H1 (cell line): ENCODE measurements at places on chromosomes 3 and 15. TPM values are rescaled to one million over a fixed set of nuclear protein-coding genes. Genes with fewer than 3 reads are reported as not detected.

DNA sequence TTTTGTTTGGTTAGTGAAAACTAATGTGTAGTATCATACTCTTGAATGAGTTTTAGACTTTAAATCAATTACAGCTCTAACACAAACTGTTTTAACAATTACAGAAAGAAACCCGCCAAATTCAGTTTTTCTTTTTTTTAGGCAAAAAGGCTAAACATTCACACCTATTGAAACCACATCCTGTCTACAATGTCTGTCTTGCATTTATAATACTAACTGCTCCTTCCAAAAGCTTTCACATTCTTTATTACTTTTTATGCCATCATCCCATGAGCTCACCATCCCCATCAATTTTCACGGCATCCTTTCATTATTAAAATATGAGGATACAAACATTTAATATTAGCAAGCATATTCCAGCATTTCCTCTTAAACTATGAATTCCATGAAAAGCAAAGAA is 593.3 kb downstream of the FOXP1 start:
- no peaks in the 10 kb centered on the region for H3K27me3 ChIP-seq
- DNase-seq, result no peak
- H3K36me3 ChIP-seq, result no peaks in the 10 kb centered on the region; the same call in 1 of the 2 replicates
- H3K27ac ChIP-seq, result no peak overlapping the region
- no peak overlapping the region for H3K4me3 ChIP-seq

DNA sequence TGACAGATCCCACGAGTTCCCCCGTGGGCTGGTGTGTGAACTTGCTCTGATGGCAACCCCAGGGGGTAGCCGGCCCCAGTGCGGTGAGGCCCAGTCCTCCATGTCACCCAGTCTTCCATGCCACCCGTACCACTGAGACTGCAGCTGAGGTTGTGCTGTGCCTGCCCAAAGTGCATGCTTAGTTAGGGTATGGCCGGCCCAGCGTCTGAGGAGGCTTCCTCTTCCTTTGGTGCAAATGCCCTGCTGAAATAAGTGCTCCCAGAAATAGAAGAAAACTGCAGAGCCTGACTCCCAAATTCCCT is 31.5 kb downstream of the MGLL start:
- no peaks in the 10 kb centered on the region for H3K36me3 ChIP-seq
- H3K4me3 ChIP-seq, result no peak overlapping the region
- H3K27ac ChIP-seq, result no peak overlapping the region

The VWA5B2 gene
- 0.50 and 0.56 TPM in 2 replicates for total RNA-seq

- H3K4me3 ChIP-seq, result no peak overlapping the region
- no peaks in the 10 kb centered on the region for H3K27me3 ChIP-seq
- peaks cover 11% of the 10 kb centered on the region for H3K4me1 ChIP-seq
- no peak overlapping the region for H3K27ac ChIP-seq
- DNase-seq, result peak; percentile 35
Measured at GRCh38 chr3:183487016-183487415, 58.6 kb upstream of the MCF2L2 start.

DNA sequence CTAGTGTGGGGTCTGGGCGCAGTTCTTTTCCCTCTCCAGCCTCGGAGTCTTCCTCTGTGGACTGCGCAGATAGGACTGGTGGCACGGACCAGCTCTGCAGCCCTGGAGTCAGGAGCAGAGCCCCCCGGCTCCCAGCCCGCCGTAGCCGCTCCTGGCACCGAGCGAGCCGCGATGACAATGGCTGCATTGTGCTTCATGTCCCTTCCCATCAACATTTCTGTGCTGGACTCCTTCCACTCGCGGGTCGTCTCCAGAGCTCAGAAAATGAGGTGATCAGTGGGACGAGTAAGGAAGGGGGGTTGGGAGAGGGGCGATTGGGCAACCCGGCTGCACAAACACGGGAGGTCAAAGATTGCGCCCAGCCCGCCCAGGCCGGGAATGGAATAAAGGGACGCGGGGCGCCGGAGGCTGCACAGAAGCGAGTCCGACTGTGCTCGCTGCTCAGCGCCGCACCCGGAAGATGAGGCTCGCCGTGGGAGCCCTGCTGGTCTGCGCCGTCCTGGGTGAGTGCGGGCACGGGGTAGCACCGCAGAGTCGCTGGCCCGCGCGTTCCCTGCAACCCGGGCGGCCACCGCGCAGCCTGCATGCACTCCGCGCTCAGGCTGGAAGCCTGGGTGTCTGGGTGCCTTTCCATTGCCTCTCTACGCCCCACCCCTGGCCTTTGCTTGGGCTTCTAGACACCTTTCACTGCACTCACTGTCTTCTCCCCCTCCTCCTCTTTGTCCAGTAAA is at the start of gene TF:
Gene TF (plus strand): TSS at position 413 of the 731 bp plus-strand sequence. CDS start 48 bp downstream, at position 461.
- H3K36me3 ChIP-seq, result no peaks in the 10 kb centered on the region
- H3K27me3 ChIP-seq, result no peaks in the 10 kb centered on the region
- no peak within 1 kb of the TSS for H3K4me3 ChIP-seq
- H3K27ac ChIP-seq, result no peak within 1 kb of the TSS
- no peak for DNase-seq

The MCTP2 gene
- 3.2 and 3.4 TPM in 2 replicates for total RNA-seq
